Activated CD8-positive, alpha-beta T cell treated with anti-CD3 and anti-CD28 coated beads, Interleukin-2, amount 10 ng/mL, durations not matched to agents 7 days and 5 days (primary cell): ENCODE measurements at places on chromosomes 7 and 10. TPM values are rescaled to one million over a fixed set of nuclear protein-coding genes. Genes with fewer than 3 reads are reported as not detected.

RSU1 gene
- total RNA-seq, result 71.9 TPM

TACC2 gene
- total RNA-seq, result not detected

MYO1G gene
- 435 TPM for total RNA-seq

IFIT1B gene
- not detected for total RNA-seq

KIF11 gene
- total RNA-seq, result 85.2 TPM

SH2D4B gene
- 0.21 TPM for total RNA-seq

SOSTDC1 gene
- not detected for total RNA-seq

VENTX gene
- not detected for total RNA-seq

THNSL1 gene
- total RNA-seq, result 4.2 TPM

DNA sequence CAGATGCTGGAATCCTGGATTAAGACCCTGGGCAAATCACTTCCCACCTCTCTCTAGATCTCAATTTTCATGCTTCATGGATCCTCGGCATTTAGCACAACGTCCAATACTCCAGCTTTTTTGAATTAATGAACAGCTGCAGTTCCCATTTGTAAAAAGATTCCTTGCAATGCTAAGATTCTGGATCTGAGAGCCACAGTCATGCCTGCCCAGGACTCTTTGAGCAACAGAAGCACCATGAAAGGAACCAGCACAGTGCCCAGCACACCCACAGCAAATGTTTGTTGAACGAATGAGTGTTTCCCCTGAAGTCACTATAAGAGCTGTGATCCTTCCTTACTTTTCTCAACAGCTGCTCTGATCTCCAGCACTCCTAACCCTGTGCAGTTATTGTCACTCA lies 20.8 kb upstream of the DDIT4 start:
- DNase-seq, result no peak

DNA sequence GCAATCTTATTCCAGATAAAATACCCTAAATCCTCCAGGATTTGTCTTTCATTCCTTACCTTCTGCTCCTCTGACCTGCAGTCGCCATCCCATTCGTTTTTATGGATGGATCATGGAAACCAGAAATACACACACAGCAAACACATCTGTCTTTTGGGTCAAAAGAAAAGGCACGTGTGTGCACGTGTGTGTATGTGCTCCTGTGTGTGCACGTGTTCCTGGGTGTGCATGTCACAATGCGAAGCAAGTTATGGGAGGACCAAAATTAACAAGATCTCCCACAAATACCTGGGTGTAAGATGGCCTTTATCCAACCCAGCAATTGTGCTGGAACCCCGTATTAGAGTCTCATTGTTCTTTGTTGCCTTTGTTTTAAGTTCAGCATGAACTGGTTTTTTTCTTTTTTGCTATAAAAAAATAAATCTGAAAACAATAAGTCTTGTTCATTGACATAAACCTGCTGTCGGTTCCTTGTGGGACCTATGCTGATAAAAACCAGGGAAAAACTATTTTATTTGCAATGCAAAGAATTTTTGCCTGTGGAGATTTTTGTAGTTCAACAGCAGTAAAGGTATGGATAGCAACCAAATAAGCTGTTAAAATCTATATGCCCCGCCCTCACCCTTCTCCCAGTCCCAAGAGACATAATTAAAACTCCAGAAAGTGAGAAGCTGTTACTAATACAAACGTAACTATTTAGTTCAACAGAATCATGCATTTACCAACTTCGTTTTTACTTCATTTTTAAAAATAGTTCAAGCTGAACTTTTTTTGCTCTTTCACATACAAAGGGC lies 229.6 kb downstream of the CREB5 start:
- no peak for DNase-seq

DNA sequence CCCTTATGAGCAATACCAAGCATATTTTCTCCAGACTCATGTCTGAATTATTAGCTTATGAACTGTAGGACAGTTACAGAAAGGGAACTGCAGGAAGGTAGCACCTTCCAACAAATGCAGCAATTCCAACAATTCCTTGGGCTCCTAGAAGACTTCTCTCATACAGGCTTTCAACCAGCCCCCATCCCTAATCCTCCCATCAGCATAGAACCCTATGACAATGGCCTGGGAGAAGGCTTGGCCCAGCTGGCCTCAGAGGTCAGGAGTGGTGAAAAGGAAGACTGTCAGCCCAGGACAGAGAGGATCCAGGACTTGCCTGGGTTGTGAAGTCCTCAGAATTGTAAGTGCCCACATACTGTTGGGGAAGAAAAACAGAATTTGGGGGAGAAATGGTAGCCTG lies 5.9 kb downstream of the VPS41 start:
- DNase-seq, result no peak

GRCh38 chr10:101095550-101096213 lies 33.9 kb downstream of the KAZALD1 start:
- peak; percentile 79 for DNase-seq

GRCh38 chr7:22121702-22122474 lies 176.2 kb upstream of the CDCA7L start:
- peak; percentile 30 for DNase-seq

GRCh38 chr7:130365511-130366441 lies 14.5 kb upstream of the CPA1 start:
- DNase-seq, result no peak

GRCh38 chr7:12719981-12720865 lies 32.8 kb downstream of the ARL4A start:
- DNase-seq, result no peak

- no peak for DNase-seq
Observed at GRCh38 chr7:50556247-50556991, 8.8 kb downstream of the DDC start.

DNA sequence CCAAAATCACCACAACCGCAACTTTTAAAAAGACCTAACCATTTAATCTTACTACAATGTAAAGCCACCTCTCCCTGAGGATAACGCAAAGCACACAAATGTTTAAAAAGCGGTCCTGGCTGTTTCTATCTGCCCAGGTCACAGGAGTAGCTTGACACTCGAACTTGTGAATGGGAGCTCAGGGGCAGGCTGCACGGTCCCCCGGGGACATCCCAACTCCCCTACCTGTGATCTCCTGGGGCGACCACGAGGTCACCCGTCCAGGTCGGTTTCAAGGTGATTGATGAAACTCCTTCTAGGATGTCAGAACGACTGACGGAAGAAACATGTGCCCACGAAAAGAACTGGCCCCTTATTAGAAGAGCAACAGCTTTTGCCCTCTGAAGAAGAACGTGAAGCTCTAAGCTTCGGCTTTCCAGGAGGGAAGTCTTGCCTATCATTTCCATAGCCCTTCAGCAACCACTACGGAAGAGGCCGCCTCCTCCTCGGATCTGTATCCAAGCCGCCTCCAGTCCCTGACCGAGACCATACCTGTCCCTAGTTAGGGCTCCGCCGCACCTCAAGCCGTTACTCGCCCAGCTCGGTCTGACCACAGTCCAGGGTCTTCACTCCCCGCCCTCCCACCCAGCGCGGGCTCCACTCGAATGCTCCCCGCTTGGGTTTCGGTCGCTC lies 459 bp downstream of the CYCS start:
- DNase-seq, result peak; percentile 37

DNA sequence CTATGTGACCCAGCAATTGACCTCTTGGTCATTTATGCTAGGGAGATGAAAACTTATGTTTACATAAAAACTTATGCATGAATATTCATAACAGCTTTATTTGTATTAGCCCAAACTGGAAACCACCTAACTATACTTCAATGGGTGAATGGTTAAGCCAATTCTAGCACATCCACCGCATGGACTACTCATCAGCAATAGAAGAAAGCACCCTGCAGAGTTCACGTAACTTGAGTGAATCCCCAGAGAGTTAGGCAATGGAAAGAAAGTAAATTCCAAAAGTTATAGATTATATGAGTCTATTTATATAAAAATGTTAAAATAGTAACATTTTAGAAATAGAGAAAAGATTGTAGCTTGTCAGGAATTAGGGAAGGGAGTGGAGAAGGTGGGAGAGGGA lies 60.2 kb upstream of the NRG3 start:
- DNase-seq, result no peak

- no peak for DNase-seq
Observed at GRCh38 chr10:71753091-71753959, 20.0 kb downstream of the VSIR start.

- DNase-seq, result no peak
Observed at GRCh38 chr10:113978802-113979201, 64.9 kb upstream of the ADRB1 start.

DNA sequence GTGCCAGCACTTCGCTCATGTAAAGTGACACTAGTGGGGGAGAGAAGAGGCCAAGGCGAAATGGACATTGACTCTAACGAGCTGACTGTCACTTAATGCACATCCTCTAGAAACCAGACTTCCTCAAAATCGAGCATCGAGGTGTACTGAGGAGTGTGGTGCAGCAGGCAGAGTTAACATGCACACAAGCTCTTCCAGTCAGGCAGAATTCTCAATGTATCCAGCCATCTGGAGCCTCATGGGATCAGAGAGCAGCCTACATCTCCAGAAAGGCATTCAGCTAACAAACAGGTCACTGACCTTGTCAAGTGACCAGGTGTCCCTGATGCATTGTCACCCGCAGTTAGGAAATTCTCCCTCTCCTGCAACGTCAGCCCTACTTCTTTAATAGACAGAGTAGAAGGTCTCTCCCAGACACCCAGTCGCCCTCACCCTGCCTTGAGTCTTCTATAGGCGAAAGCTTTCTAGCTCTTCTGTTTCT lies 259.8 kb upstream of the AOAH start:
- DNase-seq, result no peak

- no peak for DNase-seq
Observed at GRCh38 chr7:55517191-55517633, 55.1 kb downstream of the VOPP1 start.

DNA sequence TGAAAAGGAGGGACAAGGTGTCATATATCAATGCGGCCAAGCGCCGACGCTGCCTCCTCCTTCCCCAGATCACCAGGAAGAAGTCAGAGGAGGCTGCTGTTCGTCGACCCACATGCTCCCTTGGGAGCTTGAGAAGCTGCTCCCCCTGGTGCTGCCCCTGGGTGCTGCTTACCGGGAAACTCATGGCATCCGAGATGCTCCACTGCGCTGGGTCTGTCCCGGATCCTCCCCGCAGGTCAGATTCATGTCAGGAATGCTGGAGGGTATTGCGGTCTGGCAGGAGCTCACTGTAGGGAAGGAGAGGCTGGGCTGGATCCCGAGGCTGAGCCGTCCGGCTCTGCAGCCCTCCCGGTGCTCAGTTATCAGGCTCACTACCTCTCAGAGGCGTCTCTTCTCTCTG lies 123.7 kb upstream of the FAM20C start:
- DNase-seq, result no peak

GRCh38 chr10:83848677-83849076 lies 290.6 kb upstream of the GHITM start:
- no peak for DNase-seq

DNA sequence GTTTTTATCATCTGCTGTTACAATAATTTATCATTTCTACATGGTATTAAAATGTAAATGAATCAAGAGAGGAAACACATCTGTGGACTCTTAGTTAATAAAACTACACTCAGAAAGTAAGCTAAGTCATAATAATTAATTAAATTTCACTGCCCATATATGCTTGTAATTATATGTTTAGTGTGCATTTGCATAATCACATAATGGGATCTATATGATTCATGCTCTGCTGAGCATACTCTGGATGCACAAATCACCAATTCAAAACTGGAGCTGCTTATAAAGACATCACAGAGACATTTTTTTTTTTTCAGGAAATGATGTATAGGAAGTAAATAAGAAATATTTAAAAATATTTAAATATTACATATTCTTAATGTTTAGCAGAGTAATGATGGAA lies 151.6 kb upstream of the STEAP4 start:
- no peak for DNase-seq

- DNase-seq, result no peak
Observed at GRCh38 chr7:124462249-124462648, 303.3 kb downstream of the GPR37 start.

- peak; percentile 25 for DNase-seq
Observed at GRCh38 chr7:105487579-105488571, 34.2 kb downstream of the PUS7 start.

GRCh38 chr7:32152576-32152975 lies 82.4 kb upstream of the PDE1C start:
- no peak for DNase-seq

DNA sequence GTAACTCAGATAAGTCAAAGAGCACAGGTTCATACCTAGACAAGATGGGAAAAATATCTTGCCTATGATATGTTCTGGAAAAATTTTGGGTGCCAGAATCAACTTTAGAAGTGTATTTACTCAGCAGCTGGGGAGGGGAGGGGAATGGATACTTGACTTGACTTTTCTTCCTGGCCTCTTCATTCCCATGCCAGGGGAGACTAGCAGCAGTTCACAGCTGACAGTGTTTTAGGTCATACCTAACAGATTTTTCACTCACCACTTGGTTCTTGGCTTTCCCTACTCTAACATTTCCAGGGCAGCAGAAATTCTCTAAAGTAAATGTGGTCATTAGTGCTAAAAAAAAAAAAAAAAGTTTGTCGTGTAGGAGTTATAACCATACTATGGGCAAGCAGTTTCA lies 46.3 kb downstream of the TAS2R16 start:
- no peak for DNase-seq

GRCh38 chr10:29144126-29144525 lies 144.7 kb upstream of the LYZL1 start:
- DNase-seq, result no peak

- DNase-seq, result no peak
Observed at GRCh38 chr10:114359953-114360345, 44.4 kb downstream of the AFAP1L2 start.

GRCh38 chr7:154512121-154512833 lies 460.1 kb downstream of the DPP6 start:
- DNase-seq, result no peak

DNA sequence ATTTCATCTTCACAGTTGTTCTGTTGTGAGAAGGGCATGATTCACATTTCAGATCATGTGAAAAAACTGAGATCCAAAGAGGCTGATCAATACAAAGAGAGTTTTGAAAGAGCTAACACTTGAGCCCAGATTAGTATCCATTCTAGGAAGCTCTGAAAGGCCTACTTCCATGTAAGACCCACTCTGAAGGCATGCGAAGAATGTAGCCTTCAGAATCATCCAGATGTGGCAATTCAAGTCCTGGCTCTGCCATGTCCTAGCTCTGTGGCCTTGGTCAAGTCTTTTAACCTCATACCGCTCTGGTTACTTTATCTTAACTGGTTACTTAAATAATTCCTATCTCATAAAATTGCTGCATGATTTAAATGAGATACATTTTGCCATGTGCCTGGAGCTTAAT lies 111.1 kb downstream of the FZD1 start:
- no peak for DNase-seq
